Erythroblast (primary cell): ENCODE measurements at places on chromosomes 1 and 21.

- no peak for DNase-seq
Measured at GRCh38 chr1:228299211-228299610, 91.4 kb downstream of the OBSCN start.

GRCh38 chr1:203380420-203381150 is 29.7 kb upstream of the FMOD start:
- no peak for DNase-seq

DNA sequence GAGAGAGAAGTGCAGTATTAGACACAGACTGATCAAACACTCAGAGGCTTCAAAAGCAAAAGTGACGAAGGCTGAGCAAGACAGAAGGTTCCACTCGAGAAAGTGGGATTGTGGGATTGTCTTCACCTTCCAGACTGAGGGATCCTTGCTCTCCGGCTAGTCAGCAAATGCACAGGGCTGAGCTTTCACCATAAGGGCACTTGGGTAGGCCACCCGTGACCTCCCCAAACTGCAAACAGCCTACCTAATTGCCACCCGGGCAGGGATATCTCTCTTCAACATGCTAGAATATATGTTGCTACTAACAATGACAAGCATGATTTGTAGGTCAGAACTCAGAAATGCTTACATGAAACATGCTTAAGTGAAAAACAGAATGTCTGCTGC is 35.3 kb upstream of the RIPK4 start:
- no peak for DNase-seq

- no peak for DNase-seq
Measured at GRCh38 chr21:41010101-41010435, 157.9 kb upstream of the BACE2 start.

DNA sequence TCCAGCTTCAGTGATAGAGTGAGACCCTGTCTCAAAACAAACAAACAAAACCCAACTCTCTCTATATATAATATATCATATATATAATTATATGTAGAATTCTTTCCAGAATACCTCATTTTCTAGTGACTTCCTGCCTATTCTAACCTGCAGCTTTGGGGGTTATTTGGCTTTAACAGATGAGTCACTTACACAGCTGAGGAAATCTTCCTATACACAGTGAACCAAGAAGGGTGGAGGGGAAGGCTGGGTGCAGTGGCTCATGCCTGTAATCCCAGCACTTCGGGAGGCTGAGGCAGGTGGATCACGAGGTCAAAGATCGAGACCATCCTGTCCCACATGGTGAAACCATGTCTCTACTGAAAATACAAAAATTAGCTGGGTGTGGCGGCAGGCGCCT is 9.2 kb downstream of the RAB29 start:
- DNase-seq = no peak

DNA sequence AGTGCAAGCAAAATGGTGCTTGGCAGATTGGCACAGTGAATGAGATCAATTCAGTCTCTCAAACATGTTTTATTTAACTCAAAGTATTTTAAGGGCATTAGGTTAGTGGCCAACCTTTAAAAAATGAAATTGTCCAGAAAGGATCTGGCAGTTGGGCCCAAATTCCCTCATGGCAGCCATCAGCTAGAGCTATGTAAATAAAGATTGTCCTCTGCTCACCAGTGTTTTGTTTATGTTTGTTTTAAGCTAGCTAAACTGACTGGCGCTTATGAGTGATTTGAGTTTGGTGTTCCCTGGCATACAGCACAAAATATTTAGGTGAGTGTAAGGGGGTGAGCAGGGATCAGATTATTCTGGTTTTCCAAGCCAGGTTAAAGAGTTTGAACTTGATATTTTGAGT is 18.1 kb downstream of the HDAC1 start:
- DNase-seq = no peak

- DNase-seq = no peak
Measured at GRCh38 chr1:46643368-46643775, 24.8 kb downstream of the ATPAF1 start.

DNA sequence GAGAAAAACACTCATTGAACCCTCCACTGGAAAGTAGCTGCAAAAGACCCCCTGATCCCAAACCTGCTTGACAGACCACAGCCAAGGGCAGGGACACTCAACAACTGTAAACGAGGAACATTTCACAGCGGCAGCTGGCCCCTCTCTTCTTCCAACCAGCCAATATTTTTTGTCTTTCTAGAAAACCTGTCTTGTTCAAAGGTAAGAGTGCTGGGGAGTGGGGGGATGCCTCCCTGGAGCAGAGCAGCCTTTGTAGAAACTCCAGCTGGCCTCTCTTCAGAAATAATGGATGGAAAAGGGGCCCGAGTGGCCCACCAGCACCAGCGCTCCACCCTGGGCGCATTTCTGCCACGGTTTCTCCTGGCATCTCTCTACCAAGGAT is 384.0 kb downstream of the RRAGC start:
- DNase-seq = no peak

GRCh38 chr1:236151739-236152424 is 9.5 kb downstream of the GPR137B start:
- no peak for DNase-seq

DNA sequence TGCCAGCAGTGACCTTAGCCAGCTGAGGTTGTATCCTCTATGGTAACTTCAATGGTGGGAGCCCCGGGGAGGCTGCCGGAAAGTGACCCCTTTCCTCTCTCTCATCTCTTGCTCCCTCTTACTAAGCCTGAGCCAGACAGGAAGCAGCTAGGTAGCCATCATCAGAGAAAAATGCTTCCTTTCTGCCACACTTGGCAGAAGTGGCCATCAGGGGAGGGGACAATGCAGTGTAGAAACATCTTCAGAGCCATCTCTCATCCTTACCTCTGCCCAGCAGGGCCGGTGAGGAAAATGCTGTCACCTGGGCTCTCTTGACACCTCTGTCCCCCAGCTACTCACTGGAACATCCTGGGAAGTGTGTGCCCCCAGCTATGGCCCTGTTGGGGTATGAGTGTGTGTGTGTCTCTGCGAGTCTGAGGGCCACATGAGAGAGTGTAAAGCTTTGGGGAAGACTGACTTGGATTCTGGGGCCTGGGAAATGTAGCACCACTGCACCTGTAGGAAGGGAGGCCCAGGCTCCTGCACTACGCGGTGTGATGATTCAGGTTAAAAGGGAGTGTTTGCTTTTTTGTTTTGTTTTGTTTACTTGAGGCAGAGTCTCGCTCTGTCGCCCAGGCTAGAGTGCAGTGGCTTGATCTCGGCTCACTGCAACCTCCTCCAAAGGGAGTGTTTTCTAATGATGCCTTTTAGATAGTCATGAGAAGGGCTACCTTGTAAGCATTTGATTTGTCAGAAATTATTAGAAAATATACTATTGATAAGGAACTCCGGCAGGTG is 48.7 kb upstream of the CNTN2 start:
- no peak for DNase-seq

DNA sequence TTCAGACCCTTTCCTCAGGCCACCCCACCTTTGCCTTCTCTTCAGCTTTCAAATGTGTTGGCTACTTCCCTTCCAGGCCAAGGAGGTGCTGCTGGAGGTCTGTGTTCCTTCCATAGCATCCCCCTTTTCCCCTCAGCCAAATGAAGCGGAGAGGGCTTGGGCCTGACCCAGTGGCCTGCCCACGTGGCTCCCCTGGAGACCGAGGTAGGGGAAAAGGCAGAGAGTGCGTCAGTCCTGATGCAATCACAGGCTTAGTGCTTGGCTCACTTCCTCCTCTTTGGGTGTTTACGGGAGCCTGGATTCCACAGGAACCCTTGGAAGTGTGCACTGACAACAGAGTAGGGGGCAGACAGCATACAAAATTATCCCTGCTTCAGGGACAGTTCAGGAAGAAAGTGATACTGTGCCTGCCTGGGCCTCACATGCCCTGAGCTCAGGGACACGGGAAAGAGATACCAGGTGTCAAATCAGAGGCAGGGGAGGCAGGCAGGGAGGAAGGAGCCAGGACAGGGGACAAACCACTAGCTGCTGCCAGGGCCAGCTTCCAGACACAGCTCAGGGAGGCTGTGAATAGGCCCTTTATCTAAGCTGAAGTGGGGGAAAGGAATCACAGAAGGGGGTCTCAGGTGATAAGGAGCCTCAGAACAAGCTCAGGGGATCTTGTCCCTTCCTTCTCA is 16.6 kb upstream of the PTP4A2 start:
- DNase-seq = peak; percentile 70

DNA sequence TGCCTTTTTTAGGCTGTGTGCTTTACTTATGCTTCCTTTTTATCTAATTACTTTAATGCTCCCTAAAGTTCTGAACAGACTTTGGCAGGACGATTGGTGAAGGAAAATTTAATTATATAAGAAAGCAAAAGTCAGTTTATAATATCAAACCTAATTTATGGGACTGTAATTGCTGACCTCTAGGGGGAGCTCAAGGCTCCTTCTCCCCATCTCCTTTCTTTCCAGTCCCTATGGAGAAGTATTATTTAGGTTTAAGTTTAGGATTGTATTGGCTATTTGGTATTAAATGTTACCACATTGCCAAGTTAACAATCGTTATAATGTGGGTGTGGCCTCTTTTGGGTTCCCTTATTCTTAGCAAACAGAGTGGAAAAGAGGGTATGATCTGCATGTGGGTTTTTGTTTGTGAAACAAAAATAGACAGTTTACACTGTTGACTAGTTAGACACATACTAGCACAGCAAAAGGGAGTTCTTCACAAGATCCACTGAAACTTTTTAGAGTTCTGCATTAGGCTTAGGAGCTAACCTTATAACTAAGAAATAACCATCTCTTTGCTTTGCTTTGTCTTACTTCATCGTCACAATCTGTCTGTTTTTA is 48.2 kb upstream of the TNFSF4 start:
- DNase-seq = peak; percentile 27

GRCh38 chr1:31013187-31013864 is 52.2 kb downstream of the PUM1 start:
- DNase-seq = peak; percentile 11

DNA sequence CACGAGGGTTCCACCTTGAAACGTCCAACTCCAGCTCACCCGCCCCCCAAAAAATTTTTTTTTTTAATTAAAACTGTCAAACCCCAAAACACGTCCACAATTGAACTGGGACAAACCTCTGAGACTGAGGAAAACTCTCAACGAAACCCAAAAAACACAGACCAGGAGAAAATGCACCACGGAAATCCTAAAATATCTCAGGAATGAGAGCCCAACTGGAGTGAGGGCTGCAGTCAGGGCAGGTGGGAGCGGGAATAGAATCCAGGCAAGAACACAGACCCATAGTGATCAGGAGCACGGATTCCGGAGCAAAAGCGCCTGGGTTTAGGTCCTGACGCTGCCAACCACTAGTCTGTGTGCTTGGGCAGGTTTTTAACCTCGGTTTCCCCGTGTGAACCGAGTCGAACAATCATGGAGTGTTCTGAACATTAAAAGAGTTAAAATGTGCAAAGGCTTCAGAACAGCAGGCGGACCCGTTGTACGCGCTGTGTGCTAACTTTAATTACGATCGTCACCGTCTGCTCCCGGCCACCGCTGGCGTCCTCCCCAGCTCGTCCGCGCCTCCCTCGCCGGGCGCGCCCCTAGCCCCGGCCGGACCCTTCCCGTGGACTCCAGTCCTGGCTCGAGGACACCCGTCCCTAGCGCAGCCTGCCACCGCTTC is 624 bp downstream of the ARHGAP29 start:
- no peak for DNase-seq

DNA sequence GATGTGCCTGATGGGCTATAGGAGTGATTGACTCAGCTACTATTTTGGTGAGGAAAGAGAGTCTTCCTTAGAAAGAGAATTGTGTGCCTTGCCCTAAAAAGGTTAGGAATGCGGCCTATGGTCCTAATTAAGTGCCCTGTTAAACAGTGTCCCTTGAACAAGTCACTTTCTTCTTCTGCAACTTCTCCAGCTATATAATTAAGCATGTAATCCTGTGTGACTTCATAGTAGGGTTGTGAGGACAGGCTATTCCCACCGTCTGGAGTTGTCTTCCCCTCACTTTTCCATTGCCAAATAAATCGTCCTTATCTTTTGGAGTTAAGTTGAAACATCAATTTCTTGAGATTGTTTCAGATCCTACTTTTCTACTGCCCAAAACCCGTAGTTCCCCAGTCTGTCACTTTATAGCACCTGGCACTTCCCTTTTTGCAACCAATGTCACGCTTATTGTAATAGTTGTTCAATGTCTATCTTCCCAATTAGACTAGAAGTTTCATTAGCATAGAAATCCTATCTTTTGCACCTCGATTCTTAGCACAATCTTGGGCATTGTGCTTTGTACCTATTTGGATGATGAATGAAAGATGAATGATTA is 27.6 kb upstream of the SLC16A1 start:
- DNase-seq = no peak

GRCh38 chr1:242468784-242469183 is 55.7 kb downstream of the PLD5 start:
- no peak for DNase-seq

DNA sequence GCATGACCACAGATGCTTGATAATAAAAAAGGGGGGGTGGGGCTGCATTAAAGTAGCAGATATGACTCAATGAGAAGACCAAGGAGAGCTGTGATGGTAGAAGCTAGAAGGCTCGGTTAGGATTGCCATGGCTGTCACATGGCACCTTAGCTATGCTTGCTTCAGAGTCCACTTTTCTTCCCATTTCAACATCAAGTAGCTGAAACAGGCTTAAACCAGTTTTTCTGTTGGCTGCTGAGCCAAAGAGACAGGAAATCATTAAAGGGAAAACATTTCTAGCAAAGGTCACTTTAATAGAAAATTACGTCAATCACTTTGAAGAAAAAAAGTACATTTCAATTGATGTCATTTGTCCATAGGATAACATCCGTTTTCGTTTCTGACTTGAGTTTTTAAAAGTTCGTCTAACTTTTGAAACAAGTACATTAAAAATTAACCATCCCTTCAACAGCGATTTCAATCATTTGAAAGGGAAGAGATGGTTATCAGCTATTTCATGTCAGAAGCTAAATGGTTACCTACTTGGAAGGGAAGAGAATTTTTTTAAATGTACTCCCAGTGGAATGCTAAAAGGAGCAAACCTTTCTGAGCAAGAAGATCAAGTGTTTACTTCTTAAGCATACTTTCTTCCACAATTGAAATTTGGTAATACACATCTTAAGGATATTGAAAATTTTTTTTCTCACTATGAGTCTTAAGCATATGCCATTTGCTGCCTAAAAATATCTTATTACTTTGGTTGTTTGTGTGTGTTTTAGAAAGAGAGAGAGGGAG is 488.1 kb upstream of the PRMT6 start:
- DNase-seq = no peak

DNA sequence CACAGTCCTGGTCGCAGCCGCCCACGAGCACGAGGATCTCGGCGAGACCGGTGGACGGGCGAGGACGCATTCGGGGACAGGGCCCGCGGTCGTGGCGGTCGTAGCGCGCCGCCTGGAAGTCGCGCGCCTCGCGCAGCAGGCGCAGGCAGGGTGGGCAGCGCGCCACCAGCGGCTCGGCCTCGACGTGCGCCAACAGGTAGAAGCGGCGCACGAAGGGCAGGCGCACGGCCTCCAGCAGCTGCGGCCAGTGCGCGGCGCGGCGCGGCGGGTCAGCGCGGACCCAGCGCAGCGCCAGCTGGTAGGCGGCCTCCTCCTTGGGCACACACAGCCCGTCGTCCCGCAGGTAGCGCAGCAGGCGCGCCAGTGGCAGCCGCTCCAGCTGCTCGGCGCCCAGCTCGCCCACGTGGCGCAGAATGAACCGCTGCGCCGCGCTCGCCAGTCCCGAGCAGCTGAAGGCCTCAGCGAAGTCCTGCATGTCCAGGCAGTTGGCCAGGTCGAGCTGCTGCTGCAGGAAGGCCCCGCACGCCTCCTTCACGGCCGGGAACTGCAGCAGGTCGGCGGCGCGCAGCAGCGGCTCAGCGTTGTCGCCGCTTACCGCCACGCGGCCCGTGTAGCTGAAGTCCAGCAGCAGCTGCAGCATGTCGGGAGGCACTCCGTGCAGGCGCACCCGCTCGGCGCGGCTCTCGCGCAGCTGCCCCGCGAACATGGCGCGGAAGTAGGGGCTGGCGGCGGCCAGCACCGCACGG is 573 bp downstream of the KLHL21 start:
- peak; percentile 87 for DNase-seq
